Vagina (tissue), 2 donors: ENCODE measurements at places on chromosomes 5 and 9. TPM values are rescaled to one million over a fixed set of nuclear protein-coding genes. Genes with fewer than 3 reads are reported as not detected.

DNA sequence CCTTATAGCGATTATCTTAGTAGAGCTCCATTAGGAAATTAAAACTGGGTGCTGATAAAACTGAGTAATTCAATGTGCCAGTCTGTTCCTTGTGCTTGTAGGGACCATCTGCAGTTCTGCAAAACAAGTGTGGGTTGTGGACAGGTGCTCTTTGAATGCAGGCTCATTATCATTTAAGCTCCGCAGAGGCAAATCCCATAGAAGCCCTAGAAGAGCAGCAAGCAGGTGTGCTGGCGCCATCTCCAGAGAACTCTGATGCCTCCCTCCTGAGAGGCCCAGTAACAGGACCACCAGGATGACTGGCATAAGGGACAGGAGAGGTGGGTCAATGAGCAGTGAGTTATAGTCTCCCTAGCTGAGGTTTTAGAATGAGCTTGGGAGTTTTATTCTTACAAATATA is 1342.4 kb upstream of the DMAC1 start:
- no peak for DNase-seq

Gene PCA3
- not detected for total RNA-seq

- no peak for DNase-seq
These were observed 86.3 kb downstream of the AK8 start for GRCh38 chr9:132791699-132792240.

DNA sequence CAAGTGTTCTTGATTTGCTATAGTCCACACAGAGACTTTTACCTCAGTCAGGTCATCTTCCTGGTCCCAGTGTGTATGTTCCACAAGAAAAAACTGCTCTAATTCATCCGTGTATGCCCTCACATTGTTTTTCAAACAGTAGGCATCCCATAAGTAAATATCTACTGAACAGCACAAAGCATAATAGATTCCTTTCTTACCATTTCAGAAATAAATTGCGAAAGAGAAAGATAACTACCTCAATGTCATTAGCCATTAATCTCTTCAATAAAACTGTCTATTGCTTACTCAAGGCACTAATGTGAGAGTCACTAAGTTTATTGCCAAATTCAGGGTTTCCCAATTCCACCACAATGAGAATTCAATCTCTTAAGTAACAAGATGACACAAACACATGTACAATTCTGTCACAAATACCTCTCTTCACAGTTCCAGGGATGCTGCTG is 9.6 kb downstream of the FBXW2 start:
- DNase-seq, result no peak

Gene NMUR2
- not detected for total RNA-seq

DNA sequence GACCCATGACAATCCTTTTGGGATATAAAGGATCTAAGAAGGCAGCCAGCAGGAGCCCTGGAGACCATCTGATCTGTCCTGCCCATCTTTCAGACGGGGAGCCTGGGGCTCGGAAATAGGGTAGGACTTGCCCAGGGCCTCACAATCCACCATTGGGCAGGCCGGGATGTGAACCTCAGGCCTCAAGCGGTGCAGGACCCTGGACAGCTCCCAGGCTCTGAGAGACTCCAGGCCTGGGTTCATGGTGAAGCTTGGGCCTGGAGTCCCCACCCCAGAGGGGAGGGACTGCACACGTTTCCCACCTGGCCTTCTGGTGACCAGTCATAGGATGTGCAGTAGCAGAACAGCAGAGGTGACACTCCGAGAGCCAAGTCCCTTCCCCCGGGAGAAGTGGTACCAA is 36.6 kb upstream of the RAPGEF1 start:
- no peak for DNase-seq

Gene TIMD4
- not detected for total RNA-seq

Gene RC3H2
- total RNA-seq, result 37.6 TPM

Gene PCAT7
- total RNA-seq, result not detected

Gene ANKRD18A
- total RNA-seq, result 1.5 TPM

DNA sequence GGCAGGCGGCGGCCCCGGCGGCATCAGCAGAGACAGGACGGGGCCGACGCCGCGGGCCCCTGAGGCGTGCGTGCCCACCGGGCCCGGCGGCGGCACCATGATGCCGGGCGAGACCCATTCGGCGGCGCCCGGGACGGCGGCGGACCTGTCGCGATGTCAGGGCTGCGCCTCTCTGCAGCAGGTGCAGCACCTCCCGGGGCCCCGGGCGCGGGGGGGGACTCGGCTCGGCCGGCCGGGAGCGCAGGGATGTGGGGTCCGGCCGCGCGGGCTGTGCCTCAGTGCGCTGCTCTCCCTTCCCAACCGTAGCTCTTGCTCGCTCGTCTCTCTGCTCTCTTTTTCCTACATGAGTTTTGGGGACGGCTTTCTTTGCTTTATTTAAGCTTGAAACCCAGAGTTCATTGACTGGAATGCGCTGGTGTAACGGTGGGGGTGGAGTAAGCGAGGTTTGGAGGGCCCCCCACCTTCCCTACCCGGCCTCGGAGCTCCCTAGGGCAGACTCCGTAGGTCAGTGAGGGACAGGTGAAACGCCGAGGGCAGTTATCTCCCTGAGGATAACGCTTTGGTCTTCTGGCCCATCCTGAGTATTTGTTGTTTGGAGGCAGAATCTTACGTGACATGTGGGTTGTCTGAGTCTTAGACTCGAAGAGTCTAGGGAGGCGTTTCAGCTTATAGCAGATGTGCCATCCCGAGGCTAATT is 490 bp downstream of the ICE1 start:
- DNase-seq, result no peak

DNA sequence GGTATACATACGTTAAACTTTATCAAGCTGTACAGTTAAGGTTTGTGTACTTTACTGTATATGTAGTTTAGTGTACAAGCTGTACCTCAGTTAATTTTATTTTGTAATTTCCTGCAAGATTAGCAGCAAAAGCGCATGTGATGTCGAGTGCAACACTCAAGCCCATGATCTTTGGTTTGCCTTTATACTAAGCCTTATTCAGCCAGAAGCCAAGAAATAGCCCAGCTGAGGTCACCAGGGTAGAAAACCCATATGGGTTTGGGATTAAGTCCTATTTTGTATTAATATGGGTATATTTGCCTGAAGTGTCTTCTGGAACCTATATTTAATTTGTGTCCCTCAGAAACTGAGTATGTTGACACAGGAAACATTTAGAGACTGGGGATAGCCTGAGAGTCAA is 59.3 kb downstream of the ZFAND5 start:
- no peak for DNase-seq

DNA sequence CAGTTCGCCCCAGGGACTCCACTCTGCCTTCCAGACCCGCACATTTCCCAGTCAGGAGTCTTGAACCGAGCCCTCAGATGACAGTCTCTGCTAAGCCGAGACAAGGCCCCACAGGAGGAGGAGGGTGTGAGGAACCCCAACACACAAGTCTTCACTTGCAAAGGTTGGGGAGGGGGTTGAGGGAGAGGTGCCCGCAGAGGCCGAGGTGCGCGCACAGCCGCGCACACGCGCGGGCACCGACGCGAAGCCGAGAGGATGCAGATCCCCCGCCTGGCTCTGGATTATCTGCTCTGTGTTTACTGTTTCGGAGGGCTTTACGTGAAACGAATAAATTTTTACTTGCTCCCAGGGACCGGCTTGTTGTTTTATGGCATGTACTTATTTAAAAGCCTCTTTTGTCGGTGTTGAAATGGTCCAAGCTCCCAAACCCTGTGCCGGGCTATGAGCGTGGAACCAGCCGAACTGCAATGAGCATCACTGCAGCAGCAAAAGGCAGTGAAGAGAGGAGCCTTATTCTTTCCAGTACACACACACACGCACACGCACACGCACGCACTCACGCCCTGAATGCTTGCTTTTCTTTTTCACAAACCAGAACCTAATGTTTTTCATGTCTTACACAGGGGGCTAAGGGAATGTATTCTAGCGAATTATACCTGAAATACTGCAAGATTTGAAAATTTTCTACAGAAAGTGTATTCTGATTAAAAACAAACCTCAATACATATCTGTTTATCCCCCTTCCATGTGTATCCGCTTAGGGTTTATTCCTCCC is 297.7 kb downstream of the PARP8 start:
- peak; percentile 88 for DNase-seq

Gene PCDHGA10
- total RNA-seq, result 10.6 TPM

GRCh38 chr9:128438343-128439109 is 17.3 kb upstream of the ODF2 start:
- DNase-seq, result no peak

DNA sequence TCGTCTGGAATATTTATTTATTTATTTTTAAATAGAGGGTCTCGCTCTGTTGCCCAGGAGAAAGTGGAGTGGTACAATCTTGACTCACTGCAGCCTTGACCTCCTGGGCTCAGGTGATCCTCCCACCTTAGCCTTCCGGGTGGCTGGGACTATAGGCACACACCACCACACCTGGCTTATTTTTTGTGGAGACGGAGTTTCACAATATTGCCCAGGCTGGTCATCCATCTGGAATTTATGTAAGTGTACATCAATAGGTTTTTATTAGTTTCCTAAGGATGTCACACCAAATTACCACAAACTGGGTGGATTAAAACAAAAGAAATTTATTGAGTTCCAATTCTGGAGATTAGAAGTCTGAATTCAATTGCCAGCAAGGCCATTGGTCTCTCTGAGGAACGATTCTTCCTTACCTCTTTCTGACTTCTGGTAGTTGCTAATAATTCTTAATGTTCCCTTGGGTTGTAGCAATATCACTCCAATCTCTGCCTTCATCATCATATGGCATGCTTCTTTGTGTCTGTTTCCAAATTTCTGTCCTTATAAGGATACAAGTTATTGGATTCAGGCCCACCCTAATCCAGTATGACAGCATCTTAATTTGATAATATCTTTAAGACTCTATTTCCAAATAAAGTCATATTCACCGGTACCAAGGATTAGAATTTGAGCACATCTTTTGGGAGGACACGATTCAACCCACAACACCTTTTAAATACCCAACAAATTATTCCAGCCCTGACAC is 16.3 kb upstream of the RAD23B start:
- DNase-seq, result no peak

- no peak for DNase-seq
These were observed 82.1 kb downstream of the PTPDC1 start for GRCh38 chr9:94166236-94166975.

DNA sequence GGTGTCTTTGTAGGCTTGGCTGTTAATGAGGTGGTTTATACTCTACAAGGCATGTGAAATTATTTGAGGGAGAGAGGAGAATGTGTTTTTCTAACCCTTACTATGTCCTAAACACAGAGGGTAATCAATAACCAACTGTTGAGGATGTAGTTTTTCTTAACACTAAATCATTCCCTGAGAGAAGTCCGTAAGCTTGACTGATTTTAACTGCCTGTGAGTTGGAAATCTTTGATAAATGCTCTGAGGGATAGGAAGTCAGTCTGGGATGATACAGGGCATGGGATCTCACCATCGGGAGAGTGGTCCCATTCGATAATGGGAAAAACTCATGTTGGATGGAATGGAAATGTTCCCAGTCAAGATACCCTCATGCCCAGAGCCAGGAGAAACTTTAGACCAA is 249.6 kb downstream of the PDZD2 start:
- DNase-seq, result no peak

- DNase-seq, result no peak
These were observed 30.5 kb upstream of the RXRA start for GRCh38 chr9:134295746-134296250.

GRCh38 chr9:126490871-126491567 is 122.7 kb upstream of the LMX1B start:
- DNase-seq, result no peak

Gene PHF24
- 0.25 TPM for total RNA-seq

GRCh38 chr9:137534256-137535119 is 15.7 kb downstream of the PNPLA7 start:
- no peak for DNase-seq

DNA sequence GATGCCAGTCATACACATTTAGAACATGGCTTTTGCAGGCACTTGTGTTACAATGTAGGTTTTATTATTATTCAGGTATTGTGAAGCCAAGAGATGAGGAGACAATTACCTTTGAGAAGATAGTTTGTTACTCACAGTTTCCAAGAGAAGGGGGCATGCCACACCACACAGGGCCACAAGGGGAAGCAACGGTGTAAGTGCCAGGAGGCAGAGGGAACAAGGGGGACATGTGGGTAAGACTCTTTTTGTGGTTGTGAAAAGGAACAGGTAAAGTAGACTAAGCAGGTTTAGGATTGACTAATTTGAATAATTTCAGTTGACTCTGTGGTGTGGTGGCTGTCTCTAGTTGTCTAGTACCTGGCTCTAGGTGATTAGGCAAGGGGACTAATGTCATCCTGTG is 191.2 kb downstream of the TRPM6 start:
- no peak for DNase-seq

Gene PCDHB15
- total RNA-seq, result 3.2 TPM

Gene PRSS3
- 7.6 TPM for total RNA-seq

- peak; percentile 85 for DNase-seq
These were observed 222.1 kb downstream of the SYK start for GRCh38 chr9:91023741-91024140.

Gene IFNA4
- not detected for total RNA-seq
